ENCODE measurements at places on chromosomes 6 and 20.

DNA sequence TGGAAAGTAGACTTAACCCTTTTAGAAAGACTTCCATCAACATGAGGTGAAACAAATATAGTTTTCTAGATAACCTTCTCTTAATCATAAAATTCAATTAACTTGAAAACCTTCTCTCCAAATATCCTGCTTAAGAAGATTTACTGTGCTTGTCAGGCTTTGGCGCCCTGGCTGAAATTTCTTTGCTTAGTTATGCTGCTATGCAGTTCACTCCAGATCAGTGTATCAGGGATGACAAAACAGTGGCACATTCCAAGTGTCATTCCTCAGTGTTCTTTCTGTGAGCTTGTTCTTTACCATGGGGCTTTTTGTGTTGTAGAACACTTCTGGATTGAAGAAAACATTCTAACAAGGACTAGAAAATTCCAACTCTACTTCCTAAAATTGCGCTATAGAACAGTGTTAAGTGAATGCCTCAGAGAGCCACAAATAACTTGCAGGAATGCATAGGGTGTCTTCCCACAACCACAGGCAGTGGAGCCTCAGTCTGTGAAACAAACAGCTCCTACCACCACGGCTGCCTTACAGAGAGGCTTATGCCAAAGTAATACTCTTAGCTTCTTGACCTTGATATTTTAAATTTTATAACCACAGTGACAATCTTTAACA lies 443.6 kb downstream of the CDC5L start:
- no peak for DNase-seq

- DNase-seq: peak; percentile 25
Observed at GRCh38 chr6:24974182-24975171, 38.7 kb upstream of the RIPOR2 start.

DNA sequence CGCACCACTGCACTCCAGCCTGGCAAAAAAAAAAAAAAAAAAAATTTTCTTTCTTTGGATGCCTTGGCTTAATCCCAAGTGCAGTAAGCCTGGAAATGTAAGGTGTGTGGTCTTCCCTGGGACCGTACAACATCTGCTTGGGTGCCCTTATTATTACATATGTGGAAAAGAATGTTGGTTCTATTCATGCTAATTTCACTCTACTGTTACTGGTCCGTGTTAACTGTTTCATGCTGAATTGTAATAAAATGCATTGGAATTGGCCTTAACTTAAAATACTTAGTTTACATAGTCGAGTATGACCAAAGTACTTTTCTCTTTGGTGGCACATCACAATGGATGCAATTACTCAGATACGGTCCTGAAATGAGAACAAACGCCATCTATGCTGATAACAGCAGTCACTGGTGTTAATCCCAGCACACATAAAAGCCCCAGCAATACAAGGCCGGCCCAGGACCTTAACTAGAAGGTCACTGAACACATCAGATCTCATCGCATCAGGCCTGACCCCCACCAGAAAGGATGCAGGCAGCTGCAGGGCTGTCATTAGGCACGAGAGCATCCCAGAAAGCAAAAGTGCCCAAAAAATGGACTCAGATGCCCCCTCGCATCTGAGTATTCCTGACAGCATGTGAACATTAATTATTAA lies 1.2 kb downstream of the SERPINB6 start:
- DNase-seq: no peak

DNA sequence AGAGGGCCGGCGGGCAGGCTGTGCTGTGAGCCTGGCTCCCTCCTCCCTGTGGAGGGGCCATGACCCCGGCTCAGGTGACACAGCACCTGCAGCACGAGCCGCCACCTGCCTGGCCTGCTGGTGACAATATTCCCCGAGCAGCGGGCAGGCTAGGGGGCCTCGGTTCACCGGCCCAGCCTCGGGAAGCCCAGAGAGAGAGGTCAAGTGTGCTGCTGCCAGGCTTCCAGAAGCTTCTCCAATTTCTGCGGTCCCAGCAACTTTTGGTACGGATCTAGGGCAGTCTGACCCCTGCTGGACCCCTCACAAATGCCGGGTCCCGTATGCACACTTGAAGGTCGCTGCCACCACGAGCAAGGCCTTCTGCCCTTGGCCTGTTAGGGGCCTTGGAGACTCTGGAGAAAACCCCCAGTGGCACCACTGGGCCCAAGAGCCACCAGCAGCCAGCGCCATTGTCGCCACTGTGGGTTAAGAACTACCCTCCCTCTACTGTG lies 38.6 kb upstream of the NOL4L start:
- DNase-seq: no peak
